Stimulated activated CD8-positive, alpha-beta memory T cell treated with anti-CD3 and anti-CD28 coated beads, Interleukin-12 subunit alpha, Interleukin-12 subunit beta, amount 100 ng/mL, for 1 hour (primary cell): ENCODE measurements at places on chromosomes 1 and 21.

DNA sequence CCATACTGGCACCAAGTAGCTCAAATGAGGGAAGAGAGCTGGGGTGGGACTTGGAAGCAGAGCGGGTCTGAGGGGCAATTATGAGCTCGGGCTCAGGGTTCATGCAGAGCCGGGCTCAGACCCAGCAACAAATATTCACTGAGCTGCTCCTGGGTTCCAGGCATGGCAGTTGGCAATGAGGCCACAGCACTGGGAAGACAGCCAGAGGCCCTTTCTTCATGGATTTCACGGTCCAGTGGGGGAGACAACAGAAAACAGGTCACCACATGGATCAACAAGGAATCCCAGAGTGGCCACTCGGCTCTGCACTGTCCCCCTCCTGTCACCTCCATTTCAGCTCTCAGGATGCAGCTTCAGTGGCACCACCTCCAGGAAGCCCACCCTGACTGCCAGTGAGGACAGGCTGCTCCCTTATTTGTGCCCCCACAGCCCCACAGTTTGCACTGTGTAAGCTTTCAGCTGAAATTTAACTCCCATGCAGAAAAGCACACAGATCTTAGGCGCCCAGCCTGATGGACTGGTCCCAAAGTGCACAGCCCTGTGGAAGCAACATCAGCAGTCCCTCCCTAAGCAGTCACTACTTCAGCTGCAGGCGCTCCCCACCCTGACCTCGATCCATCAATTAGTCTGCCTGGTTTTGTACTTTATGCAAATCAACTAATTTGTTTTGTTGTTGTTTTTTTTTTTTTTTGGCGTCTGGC lies 22.4 kb downstream of the ARHGEF19 start:
- no peak for DNase-seq

DNA sequence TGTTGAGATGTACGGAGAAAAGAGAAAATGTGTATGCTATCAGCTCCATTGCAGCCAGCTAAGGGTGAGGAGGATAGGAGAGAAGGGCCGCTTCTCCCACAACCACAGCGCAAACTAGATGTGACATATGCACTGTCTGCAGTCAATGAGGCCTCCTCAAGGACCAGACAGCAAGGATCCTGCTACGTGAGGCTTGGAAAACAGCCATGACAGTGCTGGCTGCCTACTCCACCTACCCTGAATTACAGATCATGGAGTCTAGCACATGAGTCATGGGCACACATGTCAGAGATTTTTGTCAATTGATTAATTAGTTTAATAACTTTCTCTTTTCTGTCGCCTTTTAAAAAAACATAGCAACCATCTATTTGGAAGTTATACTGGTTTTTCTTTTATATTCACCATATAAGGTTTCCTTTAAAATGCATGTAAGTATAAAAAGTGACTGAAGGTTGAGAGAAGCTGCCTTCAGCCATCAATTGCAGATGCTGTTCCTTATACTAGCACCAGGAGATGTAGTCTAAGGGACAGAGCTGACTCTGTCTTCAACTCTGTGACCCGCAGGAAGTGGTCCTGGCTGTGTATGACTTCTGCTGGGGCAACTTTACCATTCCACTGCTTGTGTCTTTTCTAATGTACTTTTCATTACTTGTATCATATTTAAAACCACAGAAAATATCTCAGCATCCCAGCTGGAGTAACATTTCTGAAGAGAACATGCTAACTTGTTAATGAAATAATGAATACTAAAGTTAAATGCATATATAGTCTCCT lies 3.1 kb downstream of the VPS26C start:
- no peak for DNase-seq

DNA sequence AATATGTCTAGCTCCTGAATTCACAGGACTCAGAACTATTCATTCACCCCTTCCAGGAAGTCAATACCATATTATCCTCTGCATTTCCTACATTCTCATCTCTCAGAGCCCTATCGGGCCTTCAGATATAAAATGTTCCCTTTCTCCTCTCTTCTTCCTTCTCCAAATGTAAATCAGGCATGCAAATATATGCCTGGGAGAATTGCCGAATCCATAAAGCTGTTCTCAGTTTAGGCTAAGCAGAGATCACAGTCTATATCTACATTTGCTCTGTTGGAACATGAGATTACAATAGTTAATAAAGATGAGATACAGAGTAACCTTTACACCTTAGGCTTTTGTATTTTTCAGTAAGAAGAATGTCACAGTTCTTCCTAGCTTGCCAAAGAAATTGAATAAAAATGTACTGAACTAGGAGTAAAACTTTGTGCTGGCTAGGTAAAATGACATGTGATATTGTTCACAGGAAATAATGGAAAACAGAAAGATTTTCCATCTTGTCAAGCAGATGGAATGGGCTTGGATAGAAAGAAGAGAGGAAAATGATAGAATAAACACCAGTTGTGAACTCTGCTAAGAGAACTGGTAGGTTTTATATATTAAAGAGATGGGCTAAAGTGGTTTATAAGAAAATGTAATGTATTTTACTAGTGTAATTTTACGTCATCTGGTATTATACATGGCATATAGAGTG lies 161.5 kb downstream of the NRIP1 start:
- DNase-seq, result no peak

GRCh38 chr1:150017206-150017750 lies 6.8 kb upstream of the OTUD7B start:
- DNase-seq, result no peak

- no peak for DNase-seq
These were observed 2.2 kb downstream of the RNF19B start for GRCh38 chr1:32962248-32962896.

GRCh38 chr1:192167911-192168700 lies 9.8 kb downstream of the RGS18 start:
- no peak for DNase-seq

GRCh38 chr1:177171536-177172123 lies 872 bp downstream of the BRINP2 start:
- DNase-seq, result no peak

DNA sequence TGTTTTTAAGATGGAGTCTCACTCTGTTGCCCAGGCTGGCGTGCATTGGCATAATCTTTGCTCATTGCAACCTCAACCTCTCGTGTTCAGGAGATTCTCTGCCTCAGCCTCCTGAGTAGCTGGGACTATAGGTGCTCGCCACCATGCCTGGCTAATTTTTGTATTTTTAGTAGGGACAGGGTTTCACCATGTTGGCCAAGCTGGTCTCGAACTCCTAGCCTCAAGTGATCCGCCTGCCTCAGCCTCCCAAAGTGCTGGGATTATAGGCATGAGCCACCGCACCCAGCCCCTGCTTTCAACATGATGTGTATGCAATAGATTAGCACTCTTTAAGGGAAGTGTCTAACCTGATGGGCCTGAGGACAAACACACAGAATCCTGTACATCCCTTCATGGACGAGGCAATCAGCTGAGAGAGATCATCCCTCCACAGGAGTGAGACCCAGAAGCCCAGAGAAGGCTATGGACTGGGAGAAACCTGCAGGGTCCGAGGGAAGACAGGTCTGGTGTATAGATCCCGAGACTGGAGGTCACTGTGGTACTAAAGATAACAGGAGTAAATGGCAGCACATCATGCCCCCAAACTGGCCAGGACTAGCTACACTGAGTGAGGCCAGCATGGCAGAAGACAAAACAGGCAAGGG lies 5.6 kb upstream of the DEGS1 start:
- no peak for DNase-seq

- DNase-seq, result no peak
These were observed 2.8 kb downstream of the ELAVL4 start for GRCh38 chr1:50111503-50111902.
